Caki2 (cell line): ENCODE measurements at places on chromosomes 7 and 10. TPM values are rescaled to one million over a fixed set of nuclear protein-coding genes. Genes with fewer than 3 reads are reported as not detected.

The NAMPT gene
- 88.3 and 109 TPM in 2 replicates for total RNA-seq

The LYZL2 gene
- not detected in 2 replicates for total RNA-seq

The OPN1SW gene
- total RNA-seq: not detected in 2 replicates

The OLAH gene
- total RNA-seq: 0.17 and 1.8 TPM in 2 replicates

The OR2A5 gene
- total RNA-seq: not detected in 2 replicates

The AOC1 gene
- total RNA-seq: not detected in 2 replicates

The COMTD1 gene
- 72.8 and 74.2 TPM in 2 replicates for total RNA-seq

The PRLHR gene
- not detected in 2 replicates for total RNA-seq

The PAPOLB gene
- not detected in 2 replicates for total RNA-seq

The GPR85 gene
- not detected in 2 replicates for total RNA-seq

The ABCC2 gene
- 64.4 and 68.4 TPM in 2 replicates for total RNA-seq

The OR13A1 gene
- total RNA-seq: not detected in 2 replicates

The TUBB8 gene
- not detected in 2 replicates for total RNA-seq

The NPFFR1 gene
- total RNA-seq: not detected in 2 replicates

DNA sequence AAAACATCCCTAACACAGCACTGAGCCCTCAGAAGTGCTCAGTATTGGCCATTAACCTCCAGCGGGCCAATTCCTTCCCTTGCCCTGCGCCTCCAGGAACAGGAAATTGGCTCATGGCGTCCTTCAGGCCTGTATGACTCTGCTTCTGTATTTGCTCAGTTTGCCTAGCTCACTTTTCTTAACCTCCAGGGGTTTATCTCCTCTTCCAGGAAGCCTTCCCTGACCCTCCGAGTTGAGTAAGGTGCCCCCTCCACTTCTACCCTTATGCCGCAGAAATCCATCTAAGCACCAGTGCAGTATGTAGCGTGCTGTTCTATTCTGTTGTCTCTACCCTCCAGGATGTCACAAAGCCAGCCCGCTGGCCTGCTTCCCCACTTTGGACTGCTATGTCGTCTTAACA is 1.1 kb upstream of the SFXN4 start:
- DNase-seq: no peak

DNA sequence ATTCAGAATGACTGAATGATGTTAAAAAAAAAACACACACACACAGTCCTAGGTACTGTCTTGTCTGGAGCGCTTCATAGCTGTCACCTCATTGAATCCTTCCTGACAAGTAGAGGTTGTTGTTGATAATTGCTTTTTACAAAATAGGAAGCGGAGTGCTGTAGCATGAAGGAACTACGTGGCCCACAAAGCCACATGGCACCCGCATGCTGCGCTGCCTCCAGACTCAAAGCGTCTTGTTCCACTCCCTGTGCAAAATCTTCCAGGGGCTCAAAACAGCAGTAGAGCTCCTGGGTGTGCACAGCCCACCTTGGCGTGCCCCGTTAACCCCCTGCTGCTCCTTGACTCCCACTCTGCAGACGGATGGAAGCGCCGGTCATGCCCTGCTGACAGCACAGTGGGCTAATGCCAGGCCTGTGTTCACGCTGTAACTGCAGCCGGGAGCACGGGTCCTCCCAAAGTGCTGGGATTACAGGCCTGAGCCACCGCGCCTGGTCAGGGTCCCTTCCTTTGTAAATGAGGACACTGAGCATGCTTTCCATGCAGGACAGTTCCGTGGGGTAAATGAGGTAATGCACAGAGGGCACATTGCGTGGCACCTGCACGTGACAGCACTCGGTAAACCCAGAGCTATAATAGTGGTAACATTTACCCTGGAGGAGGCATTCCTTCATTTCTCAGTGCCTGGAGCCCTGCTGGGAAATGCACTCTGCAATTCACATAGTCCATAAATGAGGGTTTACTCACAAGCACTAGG is 91.1 kb upstream of the GNA12 start:
- no peak for DNase-seq

GRCh38 chr10:113550365-113550764 is 2.5 kb upstream of the HABP2 start:
- peak; percentile 79 for DNase-seq

DNA sequence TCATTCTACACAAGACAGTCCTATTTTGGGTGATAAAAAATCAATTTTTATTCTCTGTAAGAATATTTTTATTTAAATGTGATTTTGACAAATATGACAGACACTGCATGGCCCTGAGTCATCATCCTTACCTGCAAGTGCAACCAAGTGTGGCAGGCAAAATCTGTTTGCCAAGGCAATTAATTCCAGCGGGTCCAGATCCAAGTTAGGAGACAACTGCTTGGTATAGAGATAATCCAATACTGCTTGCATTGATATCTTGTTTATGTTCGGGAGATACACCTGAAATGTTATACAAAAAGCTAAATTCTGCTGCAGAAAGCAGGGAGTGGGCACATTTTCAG is 66.2 kb downstream of the RHOBTB1 start:
- DNase-seq: no peak

DNA sequence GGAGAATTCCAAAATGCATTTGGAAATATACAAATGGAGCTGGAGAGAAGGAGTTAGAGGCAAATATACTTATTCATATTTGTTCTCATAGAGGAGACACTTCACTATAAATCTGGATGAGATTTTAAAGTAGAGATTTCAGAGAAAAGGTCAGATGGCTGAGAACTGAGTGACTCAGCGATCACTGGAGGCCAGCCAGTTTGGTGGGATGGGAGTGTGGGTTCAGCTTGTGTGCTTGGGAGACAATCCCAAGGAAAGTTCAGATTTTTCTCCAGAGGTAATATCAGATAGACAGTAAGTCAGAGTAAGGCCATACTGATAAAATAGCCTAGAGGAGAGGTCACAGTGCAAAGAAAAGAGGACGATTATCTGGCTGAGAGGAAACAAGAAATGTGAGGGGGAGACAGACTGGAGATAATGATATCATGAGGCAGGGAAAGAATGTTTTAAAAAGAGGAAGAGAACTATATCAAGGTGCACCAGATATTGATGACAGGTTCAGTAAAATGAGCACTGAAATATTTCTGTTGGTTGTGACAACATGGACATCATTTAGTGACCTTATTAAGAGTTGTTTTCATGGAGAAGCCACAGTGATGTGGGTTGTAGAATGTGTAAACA is 67.0 kb downstream of the MDFIC start:
- peak; percentile 16 for DNase-seq

GRCh38 chr10:95441547-95441923 is 119.6 kb downstream of the SORBS1 start:
- no peak for DNase-seq

GRCh38 chr10:92916433-92916832 is 68.1 kb downstream of the EXOC6 start:
- DNase-seq: no peak

- peak; percentile 76 for DNase-seq
Observed at GRCh38 chr10:102119417-102120141, 589 bp downstream of the LDB1 start.

DNA sequence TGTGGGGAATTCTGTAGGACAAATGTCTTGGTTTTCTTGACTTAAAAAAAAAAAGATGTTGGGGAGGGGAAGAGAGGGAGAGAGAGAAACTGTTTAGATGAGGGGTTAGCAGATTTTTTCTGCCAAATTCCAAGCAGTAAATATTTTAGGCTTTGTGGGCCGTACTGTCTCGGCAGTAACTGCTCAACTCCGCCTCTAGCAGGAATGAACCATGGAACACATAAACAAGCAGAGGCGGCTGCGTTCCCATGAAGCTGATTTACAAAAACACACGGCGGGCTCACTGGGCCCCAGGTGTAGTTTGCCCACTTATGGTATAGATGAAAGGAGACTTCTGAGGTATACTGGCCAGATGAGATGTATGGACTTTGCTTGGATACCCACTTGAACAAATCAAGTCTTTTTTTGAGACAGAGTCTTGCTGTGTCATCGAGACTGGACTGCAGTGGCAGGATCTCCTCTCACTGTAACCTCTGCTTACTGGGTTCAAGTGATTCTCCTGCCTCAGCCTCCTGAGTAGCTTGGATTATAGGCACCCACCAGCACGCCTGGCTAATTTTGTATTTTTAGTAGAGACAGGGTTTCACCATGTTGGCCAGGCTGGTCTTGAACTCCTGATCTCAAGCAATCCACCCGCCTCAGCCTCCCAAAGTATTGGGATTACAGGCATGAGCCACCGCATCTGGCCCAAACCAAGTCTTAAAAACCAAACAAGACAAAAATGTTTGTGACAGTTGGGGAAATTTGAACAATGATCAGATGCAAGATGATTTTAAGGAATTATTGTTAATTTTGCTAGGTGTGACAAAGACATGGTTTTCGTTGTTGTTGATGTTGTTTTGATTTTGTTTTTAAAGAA is 9.7 kb upstream of the ADAMTS14 start:
- no peak for DNase-seq

- peak; percentile 21 for DNase-seq
Observed at GRCh38 chr7:30598121-30598876, 3.6 kb downstream of the GARS1 start.

DNA sequence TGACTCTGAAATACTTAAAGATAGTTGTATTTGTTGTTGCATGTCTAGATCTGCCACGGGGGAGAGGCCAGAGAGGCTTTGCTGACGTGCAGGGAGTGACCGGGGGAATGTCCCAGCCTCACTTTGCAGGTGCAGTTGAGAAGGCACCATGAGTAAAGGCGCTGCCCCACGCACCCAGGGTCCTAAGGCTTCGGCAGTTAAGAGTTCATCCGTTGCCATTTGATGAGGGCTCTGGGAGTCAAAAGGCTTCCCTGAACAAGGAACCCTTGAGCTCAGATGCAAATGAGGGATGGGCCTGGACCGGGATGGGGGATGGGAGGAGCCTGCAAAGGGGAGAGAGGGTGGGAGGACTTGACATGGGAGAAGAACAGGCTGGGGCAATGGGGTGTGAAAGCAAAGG is 20.4 kb downstream of the PPP2R2D start:
- DNase-seq: no peak

DNA sequence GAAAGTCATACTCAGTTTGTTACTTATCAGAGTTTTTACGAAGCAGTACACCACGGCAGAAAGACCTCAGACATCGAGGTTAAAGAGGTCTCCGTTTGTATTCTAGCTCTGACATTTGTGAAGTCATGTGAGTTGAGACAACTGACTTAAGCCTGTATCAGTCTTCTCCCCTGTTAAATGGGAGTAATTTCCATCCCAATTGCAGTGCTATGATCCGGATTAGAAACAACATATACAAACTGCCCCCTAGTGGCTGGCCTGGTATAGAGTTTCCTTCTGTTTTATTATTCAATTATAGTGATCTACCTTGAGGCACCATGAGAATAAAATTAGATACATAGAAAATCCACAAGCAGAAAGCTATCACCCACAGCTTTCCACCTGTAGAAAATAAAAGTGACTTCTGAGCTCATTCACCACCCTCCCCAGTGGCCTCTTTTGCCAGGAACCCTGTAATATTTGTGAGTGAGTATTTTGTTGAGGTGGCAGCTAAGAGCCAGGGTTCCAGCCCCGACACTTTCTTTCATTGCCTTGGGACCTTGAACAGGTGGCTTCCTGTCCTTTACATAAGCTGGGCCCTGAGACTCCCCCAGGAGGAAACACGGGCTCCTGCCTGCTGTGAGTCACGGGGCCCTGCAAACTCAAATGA is 607.2 kb upstream of the MGMT start:
- DNase-seq: peak; percentile 8

GRCh38 chr10:29737074-29737593 is 102.4 kb upstream of the SVIL start:
- no peak for DNase-seq

DNA sequence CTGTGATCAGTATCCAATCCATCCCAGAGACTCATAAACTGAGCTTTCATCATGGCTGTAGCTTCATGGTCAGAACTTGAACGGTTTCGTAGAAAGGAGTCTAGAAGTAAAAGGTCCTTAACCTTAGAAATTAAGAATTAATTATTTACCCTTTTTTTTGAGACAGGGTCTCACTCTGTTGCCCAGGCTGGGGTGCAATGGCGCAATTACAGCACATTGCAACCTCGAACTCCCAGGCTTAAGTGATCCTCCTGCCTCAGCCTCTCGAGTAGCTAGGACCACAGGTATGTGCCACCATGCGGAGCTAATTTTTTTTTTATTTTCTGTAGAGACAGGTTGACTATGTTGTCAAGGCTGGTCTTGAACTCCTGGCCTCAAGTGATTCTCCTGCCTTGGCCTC is 41.7 kb downstream of the ATAD1 start:
- DNase-seq: no peak

DNA sequence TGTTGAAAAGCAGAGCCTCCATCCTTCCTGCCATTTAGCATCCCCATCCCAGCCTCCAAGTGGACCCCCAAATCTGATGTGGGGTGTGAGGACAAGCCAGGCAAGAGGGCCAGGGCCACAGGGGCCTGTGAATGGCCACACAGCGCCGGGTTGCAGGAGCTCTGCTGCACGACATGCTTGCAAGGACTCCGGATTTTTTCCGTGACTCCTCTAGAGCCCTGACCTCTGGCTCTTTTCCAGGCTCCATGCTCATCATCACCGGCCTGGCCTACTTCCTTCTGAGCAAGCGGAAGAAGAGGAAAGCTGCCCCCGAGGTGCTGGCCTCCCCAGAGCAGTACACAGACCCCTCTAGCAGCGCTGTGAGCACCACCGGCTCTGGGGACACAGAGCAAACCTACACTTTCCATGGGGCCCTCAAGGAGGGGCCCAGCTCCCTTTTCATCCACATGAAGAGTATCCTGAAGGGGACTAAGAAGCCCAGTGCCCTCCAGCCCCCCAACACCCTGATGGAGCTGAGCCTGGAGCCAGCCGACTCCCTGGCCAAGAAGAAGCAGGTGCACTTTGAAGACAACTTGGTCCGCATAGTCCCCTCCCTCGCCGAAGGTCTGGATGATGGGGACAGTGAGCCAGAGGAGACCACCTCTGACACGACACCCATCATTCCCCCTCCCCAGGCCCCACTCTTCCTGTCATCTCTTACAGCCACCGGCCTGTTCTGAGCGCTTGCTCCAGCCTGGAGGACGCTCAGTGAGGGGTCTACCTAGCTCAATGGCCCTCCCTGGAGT is 23.5 kb downstream of the TMEM72 start:
- no peak for DNase-seq

GRCh38 chr7:14691597-14692203 is 210.9 kb downstream of the DGKB start:
- DNase-seq: no peak

GRCh38 chr7:123961771-123962170 is 36.7 kb downstream of the SPAM1 start:
- DNase-seq: peak; percentile 83
